Stimulated activated CD8-positive, alpha-beta memory T cell treated with anti-CD3 and anti-CD28 coated beads, Interleukin-7, amount 100 ng/mL, for 48 hours (primary cell): ENCODE measurements at places on chromosomes 2 and 18.

GRCh38 chr2:54099829-54100585 is 15.4 kb upstream of the ACYP2 start:
- DNase-seq = no peak

DNA sequence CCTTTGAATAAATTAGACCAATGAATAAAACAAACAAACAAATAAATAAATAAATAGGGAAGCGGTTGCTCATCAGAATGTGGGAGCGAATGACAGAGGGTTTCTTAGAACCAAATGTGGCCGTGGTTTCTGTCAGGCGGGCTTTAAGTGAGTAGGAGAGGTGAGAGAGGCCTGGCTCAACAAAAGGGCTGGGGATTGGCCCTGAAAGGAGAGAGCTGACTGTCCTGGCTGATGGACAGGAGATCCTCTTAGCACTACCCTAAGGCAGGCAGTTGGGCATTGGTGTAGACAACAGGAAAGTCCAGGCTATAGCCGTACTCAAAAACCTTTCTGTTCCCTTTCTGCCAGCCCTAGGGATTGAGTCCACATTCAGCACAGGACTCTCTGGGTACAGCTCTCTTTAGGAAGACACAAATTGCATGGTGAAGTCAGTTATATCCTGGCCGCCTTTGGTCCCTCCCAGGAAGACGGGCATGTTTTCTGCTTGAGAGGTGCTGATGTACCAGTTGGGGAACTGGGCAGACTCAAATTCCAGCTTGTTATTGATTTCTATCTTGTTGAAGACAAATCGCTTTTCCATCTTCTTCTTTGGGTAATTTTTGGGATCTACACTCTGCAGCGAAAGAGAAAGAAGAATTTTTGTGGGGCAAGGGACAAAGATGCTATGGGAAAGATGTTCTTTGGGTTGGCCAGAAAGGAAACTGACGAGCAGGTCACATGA is 6.5 kb downstream of the IL1B start:
- no peak for DNase-seq

DNA sequence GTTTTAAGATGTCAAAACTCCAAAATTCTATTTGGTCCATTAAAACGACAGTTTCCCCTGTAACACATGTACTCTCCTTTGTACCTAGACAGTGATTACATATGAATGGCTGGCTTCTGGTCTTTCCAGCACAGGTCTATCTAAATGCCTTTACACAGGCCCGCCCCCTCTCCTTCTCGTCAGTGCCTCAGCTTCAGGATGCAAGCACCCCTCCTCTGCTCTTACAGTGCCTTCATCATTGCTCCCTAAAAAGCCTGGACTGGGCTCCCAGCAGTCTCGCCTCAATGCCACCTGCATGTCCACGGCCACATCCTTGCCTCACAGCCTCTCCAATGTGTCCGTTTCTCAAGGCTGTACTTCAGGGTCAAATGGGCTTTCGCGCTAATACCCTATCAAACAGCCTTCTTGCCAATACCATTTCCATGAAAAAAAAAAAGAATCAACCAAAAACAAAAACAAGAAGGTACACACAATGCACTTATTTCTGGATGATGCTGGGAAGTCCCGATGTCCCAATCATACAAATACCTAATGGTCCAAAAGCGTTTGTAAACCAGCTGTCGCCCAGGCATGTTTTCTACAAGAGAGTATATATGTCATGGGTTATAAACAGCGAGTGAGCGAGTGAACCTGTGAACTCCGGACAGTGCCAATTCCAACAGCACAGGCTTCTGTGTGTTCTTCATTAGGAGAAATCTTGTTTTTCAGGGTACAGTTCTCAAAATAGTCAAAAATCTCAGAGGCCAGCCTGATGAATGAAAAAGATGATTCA is 77.2 kb downstream of the EIPR1 start:
- no peak for DNase-seq

DNA sequence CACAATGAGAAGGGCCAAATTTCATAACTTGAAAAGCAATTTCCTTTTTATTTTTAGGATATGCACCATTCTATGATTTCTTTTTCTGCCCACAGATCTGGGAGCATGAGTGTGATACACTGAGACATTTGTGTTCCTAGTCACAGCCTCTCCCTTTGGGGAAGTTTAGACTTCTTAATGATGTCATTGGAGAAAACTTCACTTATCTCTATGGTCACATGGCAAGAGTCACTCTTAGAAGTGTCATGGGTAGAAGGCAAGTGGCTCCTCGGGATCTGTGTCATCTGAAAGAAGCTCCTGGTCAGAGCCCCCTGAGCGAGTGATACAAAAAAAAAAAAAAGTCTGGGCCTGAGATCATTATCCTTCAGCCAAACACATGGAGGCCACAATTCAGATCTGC is 62.5 kb upstream of the LGALSL start:
- DNase-seq = no peak

DNA sequence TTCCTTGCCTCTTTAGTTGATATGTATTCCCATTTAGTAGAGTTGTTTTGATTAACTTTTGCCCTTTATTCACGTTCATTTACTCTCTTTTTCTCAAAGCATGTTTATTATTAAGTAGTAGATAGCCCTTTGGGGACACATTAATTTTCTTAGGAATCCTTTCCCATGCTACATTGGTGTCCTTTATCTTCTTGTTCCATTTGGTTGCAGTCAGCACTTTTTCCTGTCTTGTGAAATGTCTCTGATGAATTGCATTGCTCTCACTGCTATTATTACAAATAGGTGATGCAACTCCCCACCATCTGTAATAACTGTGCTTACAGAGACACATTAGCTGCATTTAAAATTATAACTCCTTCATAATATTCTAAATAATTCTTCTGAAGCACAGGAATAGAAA is 428.5 kb upstream of the CNTNAP5 start:
- no peak for DNase-seq

DNA sequence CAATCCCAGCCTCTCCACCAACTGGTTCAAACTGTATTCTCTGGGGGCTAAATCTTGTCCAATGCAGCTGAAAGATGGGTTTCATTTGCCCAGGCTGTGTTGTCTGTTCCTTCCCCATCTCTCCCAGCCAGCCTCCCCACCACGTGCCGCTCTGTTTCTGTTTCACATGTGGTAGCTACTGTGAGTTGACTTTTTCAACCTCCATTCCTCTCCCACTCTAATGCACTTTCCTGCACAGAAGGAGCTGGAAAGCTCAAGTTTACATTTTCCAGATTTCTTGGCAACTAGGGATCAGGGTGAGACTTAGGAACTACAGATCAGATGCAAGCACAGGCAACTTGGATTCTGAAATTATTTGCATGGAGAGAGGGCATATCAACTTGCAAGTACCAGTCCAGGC is 19.0 kb upstream of the NPAS2 start:
- no peak for DNase-seq

- DNase-seq = no peak
Observed at GRCh38 chr2:234459401-234460009, 37.4 kb downstream of the ARL4C start.

- DNase-seq = no peak
Observed at GRCh38 chr2:214322662-214323061, 88.2 kb upstream of the VWC2L start.
